SK-N-SH treated with all-trans-retinoic acid at 6 μM for 48 hours (cell line): ENCODE measurements at places on chromosomes 5 and 9.

DNA sequence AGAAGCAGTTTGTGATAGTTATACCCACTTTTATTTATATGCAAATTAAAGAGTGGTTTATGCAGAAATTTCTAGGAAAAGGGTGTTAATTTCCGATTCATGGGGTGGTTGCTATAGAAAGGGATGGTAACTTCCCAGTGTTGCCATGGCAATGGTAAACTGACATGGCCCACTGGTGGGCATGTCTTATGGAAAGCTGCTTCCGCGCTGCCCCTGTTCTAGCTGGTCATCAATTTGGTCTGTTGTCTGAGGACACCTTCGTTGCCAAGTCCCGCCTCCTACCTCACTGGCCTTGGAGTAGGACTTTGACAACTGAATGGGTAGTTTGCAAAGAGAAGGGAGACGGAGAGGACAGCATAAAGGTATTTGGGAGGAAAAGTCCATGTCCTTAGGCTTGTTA is 74.0 kb upstream of the SMIM23 start:
- no peak for ATAC-seq

- ATAC-seq = no peak
Measured at GRCh38 chr5:180170810-180171567, 38.0 kb downstream of the RASGEF1C start.

GRCh38 chr9:125805057-125805456 is 57.9 kb downstream of the PBX3 start:
- peak; percentile 72 for ATAC-seq

DNA sequence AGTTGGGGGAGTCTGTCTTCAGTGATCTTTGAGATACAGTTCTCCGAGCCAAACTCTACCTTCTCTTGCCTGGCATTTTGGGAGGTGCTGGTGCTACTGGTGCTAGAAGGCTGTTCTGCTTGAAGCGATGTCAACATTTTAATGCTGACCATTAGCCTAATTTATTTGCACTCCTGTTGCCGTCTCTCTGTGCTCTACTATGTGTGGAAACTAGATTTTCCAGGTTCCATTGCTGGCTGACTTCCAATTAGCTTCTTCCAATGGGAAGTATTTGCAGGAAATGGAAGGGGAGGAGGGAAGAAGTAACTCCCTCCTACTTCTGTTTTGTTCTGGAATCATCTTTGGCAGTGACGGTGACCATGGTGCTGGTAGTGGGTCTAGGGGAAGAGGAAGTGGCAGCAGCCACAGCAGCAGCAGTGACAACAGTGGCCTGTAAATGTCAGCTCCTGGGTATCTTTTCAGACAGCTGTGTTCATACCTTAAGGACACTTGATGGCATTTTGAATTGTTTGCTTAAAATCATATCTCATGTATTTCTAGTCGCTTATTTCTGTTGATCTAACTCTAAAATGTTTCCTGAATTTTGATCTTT is 7.9 kb downstream of the TXNDC8 start:
- ATAC-seq = no peak

GRCh38 chr9:93198838-93199625 is 15.1 kb downstream of the WNK2 start:
- ATAC-seq = no peak

- peak; percentile 9; the same call in 1 of the 3 replicates for ATAC-seq
Measured at GRCh38 chr9:69222970-69223369, 48.9 kb downstream of the TJP2 start.

DNA sequence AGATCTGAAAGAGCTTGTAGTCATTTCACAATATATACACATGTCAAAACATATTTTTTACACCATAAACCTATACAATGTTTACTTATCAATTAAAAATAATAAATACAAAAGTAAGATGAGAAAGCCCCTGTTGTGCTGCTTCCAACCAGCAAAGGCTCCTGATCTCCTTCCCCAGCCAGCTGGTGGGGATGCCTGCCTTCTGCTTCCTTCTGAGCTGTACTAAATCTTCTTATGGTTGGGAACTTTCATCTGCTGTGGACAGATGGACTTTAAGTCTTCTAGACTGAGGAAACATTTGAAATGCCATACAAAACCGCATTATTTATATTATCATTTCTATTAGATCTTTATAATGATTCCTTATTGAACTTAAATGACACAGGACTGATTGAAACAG is 745.3 kb upstream of the CHD1 start:
- no peak for ATAC-seq

DNA sequence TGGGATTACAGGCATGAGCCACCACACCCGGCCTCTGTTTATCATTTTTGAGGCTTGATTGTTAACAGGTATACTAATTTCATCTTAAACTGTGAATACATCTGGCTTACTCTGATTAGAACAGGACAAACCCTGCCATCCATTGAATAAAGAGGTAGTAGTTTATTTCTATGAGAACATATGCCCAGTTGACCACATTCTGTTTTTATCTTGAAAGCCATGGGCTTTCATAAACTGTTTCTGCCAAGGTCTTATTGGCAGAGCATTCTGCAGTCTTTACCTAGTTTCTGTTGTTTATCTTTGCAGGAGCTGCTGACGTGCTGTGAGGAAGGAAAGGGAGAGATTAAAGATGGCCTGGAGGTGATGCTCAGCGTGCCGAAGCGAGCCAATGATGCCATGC is 184.9 kb upstream of the OTULINL start:
- no peak for ATAC-seq

DNA sequence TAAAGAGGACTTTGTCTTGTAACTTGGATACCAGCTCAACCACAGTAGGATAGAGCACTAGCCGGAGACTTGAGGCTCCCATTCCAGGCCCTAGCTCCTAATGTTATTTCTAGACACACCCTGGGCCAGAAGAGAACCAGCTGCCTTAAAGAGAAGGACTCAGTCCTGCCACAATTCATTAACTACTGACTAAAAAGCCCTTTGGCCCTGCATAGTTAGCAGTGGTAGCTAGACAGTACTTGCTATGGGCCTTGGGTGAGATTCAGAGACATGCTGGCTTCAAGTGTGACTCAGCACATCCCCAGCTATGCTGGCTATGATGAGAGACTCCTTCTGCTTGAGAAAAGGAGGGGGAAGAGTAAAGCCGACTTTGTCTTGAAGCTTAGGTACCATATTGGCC is 47.3 kb downstream of the TMEM167A start:
- peak; percentile 28; the same call in 2 of the 3 replicates for ATAC-seq

- ATAC-seq = no peak
Measured at GRCh38 chr9:103335461-103335860, 340.3 kb downstream of the CYLC2 start.

- no peak for ATAC-seq
Measured at GRCh38 chr9:6562201-6562600, 83.3 kb downstream of the GLDC start.

GRCh38 chr5:33675958-33676464 is 215.8 kb downstream of the ADAMTS12 start:
- no peak for ATAC-seq

DNA sequence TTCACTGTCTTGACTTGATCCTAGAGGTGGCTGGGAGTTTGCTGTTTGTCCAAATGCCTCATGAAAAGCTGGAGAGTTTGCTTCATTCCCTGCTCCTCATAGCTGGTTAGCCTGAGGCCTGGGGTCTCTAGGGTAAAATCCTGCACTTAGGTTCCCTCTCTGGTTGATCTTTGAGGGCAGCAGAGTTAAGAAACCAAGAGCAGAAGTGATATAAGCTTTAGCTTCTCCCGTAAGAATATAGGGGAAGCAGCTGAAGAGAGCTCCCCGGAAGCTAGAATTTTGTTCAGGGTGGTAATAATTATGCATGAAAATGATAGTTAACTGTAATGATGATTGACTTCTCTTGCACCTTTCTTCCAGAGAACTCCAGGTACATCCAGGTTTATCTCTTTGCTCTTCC is 1.4 kb downstream of the FAM53C start:
- no peak for ATAC-seq

- ATAC-seq = no peak
Measured at GRCh38 chr5:179870952-179871351, 12.3 kb upstream of the MRNIP start.

- no peak for ATAC-seq
Measured at GRCh38 chr5:63961598-63962161, 565 bp downstream of the HTR1A start.

DNA sequence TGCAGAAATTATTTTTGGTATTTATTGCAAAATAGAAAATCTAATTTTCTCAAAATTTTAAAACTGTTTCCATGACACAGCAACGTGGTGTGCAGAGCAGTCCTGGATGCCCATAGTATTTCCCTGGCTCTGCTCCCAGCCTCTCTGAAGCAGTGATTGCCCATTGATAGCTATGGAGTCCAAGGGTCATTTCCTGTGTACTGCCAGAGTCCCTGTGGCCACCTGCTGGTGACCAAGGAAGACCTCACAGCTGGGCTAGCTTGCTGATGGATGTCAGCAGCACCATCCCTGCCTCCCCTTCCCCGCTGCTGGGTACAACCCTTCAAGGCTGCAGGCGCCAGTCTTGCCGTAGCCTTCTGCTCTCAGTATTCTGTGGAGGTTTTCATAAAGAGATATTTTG is 184.1 kb downstream of the DIRAS2 start:
- ATAC-seq = no peak

GRCh38 chr5:171495122-171495700 is 75.8 kb downstream of the FGF18 start:
- ATAC-seq = peak; percentile 70

DNA sequence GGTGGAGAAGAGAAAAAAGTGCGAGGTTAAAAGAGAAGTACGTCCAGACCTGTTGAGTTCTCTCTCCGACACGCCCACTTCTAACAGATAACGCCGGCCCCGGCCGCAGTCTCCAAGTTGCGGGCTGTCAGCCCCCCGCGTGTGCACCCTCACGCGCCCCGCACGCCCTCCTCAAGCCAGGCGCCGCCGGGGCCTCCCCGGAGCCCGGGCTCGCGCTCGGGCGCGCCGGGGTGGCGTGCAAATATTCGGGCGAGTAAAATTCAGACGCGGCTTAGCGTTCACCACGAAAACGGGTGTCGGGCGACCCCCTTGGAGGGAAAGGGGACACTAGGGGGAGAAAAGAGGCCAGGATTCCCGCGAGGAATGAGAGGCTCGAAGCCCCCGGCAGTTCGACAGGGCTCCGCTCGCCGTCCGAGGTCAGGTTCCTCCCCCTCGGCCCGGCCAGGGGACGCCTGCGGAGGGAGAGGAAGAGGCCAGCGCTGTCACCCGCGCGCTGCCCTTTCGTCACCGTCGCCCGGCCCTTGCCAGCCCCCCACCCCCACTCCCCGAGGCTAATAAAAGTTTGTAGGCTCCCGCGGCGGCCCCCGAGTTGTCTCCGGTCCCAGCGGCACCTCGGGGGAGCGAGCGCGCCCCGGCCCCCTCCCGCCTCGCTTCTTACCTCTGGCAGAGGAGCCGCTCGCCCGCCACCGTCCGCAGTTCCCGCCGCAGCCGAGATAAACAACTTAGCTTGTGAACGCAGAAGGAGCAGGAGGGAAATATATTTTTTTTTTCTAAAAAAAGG is 743 bp downstream of the NR3C1 start:
- ATAC-seq = peak; percentile 19

- no peak for ATAC-seq
Measured at GRCh38 chr9:134295101-134295745, 31.0 kb upstream of the RXRA start.

GRCh38 chr9:23447166-23447565 is 378.9 kb downstream of the ELAVL2 start:
- no peak for ATAC-seq

DNA sequence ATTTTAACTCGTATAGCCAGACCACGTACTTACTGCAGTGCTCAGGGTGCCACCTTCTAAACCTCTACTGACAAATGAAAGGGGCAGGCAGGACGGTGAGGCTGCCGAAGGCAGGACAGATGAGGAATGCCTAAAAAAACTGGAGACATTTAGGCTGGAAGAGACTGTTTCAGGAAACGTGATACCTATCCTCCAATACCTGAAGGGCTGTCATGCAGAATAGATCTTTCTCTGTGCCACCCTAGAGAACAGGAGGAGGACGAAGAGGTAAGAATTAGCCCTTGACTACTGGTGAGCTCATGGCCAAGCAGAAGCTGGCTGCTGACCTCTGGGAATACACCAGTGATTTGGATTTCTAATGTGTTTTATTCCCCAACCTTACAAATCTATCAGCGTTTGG is 139.4 kb downstream of the EFNA5 start:
- ATAC-seq = no peak

GRCh38 chr5:141512390-141512910 is 23.6 kb downstream of the PCDHGC5 start:
- ATAC-seq = no peak

DNA sequence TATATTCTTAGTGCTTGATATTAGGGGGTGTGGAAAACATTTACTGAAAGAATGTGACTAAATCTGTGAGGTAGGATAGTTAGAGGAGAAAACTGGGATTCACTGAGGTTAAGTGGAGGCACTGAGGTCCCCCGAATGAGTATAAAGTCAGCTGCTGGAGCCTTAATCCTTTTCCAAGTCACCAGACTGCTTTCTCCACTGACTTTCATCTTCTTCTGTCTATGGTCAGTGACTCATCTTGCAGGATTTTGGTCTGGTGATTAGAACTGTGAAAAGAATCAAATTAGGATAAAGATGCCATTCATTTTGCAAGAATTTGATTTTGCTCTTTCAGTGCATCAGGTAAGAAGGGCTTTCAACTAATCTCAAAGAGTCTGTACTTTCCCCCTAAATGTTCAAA is 89.3 kb upstream of the ALDH1A1 start:
- no peak for ATAC-seq

GRCh38 chr5:74722271-74722670 is 37.2 kb downstream of the HEXB start:
- no peak for ATAC-seq

DNA sequence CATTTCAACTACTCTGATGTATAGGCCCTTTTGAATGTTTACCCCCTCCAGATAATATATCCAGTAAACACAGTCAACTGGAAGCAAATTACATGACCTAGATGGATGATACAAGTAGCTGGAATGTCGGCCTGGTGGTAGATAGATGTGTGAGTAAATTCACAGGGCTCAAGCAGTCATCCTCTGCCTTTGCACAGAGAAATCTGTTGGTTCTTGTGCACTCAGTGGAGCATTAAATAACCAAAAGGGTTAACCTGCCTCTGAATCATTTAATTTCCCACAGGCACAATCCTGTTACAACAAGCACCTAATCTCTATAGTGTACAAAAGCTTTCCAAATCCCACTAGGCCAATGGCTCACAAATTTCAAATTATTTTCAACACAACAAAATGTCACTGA is 668.3 kb downstream of the DNAH5 start:
- ATAC-seq = no peak
